ENCODE measurements at places on chromosomes 1 and 21.

- DNase-seq = no peak
Observed at GRCh38 chr1:85461216-85461918, 3.6 kb downstream of the DDAH1 start.

GRCh38 chr1:16915627-16915973, 6.1 kb upstream of the CROCC start:
- DNase-seq = no peak

DNA sequence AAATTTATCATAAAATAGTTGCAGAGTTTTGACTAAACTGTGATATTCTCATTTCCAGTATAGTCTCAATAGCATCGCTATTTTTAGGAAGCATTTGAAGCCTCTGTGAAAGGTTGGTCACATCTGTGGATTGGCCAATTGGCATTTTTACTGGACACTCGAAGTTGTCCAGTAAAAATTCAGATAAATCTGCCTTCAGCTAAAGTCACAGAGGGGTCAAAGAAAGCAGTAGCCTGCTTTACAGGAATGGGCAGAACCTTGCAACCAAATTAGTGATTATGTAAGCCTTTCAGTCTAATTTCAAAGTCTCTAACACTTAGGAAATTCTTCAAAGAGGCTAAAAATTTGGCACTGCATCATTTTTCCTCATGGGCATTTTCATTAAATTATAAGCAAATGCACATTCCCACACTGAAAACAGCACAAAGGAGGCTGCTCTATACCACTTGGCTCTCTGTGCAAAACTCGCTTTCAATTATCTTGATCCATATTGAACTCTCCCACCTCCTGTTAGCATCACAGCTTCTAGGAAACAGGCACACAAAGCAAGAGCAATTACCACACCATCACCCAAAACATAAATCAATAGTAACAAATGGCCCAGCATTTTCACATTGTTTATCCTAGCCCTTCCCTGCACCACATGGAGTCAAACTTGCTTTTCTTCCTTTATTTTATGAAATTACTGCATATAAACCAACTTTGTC, 318.5 kb upstream of the DUSP10 start:
- DNase-seq = no peak

GRCh38 chr1:232974971-232975370, 24.6 kb downstream of the NTPCR start:
- DNase-seq = no peak

- no peak for DNase-seq
Observed at GRCh38 chr21:39523915-39524314, 72.1 kb downstream of the SH3BGR start.

DNA sequence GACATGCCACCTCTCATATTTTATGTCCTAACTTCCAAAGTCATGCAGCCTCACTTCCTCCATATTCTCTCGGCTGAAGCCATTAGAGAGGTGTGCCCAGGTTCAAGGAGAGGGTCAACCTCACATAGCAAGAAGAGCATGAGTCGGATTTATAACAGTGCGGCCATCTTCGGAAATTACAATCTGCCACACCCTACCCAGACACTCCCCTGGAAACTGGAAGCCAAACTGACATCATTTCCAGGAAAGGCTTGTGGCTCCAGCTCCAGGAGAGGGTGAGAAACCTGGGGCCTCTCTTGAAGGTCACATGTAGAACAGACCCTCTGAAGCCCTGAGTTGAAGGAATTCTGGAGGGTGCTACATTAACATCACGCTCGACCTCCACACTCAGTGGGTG, 73.5 kb downstream of the RRAGC start:
- no peak for DNase-seq

DNA sequence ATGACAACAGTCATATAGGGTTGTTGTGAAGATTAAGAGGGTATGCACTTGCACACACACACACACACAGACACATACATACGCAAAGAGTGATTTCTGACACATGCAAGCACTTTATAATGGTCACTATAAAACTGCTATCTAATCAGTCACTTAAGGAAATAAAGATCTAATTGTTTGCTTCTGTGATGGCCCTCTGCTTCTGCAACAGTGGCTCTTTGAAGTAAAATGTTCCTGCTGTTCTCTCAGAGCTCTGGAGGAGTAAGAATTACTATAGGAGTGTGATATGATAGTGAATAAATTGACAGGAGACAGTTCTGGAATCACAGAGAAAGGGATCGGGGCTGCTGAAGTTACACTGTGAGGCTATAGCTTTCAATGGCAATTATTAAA, 494.5 kb upstream of the B3GALT2 start:
- DNase-seq = no peak

- DNase-seq = no peak
Observed at GRCh38 chr1:186568221-186568620, 107.3 kb upstream of the PDC start.

- no peak for DNase-seq
Observed at GRCh38 chr1:151196292-151196800, 2.0 kb upstream of the PIP5K1A start.

GRCh38 chr1:10508511-10508951, 33.8 kb downstream of the PEX14 start:
- DNase-seq = no peak

DNA sequence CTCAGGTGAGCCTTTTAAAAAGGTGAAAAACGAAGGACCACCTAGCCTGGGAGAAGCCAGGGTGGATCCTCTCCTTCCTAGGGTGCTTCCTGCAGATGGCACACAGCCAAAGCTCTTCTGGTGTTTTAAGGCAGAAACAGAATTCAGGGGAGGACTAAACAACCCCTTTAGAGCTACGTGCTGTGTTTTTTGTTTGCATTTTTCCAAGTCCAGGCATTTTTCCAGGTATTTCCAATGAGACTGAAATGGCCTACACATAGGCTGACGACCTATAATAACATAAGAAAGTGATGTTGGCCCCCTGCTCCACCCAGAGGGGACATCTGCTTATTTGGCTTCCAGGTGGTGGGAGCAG, 83.8 kb downstream of the CAPZB start:
- no peak for DNase-seq

DNA sequence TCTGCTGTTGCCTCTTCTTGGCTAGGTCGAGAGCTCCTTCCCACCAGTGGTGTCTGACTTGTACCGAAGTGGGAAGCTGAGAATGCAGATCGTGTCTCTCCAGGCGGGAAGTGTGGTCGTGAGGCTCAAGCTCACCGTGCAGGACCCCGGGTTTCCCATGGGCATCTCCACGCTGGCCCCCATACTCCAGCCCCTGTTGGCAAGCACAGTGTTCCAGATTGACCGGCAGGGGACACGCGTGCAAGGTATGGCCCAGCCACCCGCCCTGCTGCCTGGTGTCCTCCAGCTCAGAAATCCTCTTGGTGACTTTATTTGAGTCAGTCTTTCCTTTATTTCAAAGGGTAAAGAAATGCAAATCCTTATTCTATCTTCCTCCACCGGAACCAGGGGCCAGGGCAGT, 32.7 kb downstream of the UMODL1 start:
- DNase-seq = no peak

- DNase-seq = no peak
Observed at GRCh38 chr1:24336075-24336474, 16.9 kb downstream of the GRHL3 start.

DNA sequence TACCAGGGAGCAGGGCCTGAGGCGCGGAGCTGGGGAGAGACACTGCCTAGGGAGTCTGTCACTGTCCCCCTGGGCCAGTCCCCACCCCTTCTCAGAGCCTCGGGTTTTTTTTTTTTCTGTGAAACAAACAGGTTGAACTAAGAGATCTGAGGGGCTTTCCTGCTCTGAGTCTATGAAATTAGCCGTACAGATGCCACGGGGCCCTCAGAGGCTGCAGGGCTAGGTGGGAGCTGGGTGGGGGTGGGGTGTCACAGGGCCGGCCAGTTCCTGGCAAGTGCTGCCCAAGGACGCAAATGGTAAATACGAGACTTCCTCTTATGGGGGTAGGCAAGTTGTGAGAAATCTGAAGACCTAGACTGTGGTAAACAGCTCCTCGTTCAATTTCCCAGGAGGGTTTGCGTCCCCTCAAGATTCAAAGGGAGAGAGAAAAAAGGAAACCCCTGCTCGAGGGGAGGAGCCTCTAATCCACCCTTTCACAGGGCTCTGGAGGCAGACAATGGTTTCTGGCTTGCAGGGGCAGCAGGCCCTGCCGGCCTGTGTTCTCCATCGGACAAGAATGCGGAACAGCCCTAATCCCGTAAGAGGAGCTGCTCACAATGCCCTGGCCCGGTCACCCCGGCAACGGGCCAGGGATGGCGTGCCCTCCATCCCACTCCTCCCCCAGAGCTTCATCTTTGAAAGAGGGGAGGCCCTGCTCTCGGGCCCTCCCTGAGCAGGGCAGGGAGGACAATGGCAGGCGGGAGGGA, 7.8 kb downstream of the NUAK2 start:
- no peak for DNase-seq

DNA sequence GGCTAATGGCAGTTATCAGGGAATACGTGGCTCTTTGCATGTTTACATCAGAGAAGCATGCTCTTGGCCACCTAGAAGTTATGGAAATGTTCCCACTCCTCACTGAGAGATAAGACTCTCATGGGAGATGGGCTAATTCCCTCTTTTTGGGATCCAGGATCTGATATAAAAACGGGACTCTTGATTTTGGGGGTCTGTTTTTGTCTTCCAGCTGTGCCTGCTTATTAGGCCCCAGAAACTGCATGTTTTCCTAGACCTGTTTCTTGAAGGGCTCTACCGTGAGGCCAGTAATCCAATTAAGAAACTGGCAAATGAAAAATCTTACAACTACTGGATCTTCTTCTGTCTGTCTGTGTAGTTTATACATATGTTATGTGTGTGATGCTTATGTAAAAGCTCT, 47.0 kb upstream of the PTCH2 start:
- DNase-seq = no peak

- no peak for DNase-seq
Observed at GRCh38 chr1:83509301-83509781, 489.6 kb downstream of the TTLL7 start.

- no peak for DNase-seq
Observed at GRCh38 chr21:42601656-42602055, 51.8 kb upstream of the PDE9A start.

- no peak for DNase-seq
Observed at GRCh38 chr1:201181726-201182125, 8.9 kb upstream of the IGFN1 start.

GRCh38 chr1:94608852-94609530, 67.4 kb upstream of the F3 start:
- no peak for DNase-seq

GRCh38 chr1:203268901-203269653, 36.2 kb upstream of the BTG2 start:
- DNase-seq = no peak

DNA sequence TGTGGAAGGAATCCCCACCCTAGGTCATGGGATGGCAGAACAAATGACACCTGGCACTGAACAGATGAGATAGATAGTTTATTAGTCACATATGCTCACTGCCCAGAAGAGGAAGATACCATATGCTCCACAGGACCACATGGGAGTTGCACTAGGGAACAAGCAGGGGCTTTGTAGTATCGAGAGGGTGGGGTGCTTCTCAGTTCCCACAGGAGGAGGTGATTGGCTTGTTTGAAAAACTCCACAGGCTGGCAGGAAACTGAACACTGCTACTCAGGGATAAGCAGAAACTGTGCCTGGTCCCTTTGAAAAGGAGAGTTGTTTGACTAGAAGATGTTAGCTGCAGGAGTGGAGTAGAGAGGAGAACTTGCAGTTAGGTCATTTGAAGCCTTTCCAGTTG, 31.9 kb upstream of the RXRG start:
- DNase-seq = no peak

DNA sequence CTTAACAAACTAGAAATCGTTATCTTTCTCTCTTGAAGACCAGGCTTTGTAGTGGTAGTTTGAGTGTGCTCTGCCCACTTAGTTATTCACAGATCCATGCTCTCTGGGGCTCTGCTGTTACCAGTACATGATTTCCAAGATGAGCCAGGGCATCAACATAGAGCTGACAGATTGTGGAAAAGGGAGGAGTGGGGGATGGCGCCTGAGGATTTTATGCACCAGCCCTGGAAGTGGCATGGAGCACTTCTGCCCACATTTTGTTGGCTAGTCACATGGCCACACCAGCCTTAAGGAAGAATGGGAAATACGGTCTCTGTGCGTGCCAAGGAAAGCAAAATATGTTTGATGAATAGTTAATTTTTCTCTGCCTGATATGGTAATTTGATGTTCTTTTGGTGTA, 18.2 kb downstream of the TSNAX start:
- no peak for DNase-seq

GRCh38 chr1:64033667-64034220, 169.7 kb upstream of the UBE2U start:
- no peak for DNase-seq

DNA sequence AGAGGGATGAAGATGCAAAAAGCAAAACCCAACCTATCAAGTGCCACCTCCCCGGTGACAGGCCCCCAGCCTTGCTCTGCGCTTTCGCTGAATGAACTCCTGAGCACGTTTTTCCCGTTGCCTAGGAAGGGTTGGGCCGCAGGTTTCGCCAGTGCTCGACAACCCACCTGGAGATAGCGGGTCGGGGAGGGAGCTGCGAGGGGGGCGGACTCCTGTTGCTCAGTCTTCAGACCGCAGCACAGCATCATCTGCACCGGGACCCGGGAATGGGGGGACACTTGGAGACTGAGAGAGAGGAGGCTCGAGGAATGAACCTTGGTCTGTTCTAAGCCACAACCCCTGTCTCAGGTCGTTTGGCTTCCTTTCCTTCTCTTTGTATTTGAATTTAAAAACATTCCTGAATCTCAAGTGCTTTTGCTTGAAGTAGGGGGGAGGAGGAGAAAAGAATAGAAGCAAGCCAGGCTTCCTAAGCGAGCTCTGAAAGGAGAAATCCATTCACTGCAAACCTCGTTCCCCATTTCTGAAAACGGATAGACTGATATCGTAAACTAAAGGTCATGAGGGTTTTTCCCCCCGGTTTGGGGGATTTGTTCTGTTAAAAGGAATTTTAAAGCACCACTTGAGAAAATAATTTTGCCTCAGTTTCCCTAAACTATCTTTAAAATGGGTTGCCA, 1.2 kb downstream of the AK5 start:
- no peak for DNase-seq

DNA sequence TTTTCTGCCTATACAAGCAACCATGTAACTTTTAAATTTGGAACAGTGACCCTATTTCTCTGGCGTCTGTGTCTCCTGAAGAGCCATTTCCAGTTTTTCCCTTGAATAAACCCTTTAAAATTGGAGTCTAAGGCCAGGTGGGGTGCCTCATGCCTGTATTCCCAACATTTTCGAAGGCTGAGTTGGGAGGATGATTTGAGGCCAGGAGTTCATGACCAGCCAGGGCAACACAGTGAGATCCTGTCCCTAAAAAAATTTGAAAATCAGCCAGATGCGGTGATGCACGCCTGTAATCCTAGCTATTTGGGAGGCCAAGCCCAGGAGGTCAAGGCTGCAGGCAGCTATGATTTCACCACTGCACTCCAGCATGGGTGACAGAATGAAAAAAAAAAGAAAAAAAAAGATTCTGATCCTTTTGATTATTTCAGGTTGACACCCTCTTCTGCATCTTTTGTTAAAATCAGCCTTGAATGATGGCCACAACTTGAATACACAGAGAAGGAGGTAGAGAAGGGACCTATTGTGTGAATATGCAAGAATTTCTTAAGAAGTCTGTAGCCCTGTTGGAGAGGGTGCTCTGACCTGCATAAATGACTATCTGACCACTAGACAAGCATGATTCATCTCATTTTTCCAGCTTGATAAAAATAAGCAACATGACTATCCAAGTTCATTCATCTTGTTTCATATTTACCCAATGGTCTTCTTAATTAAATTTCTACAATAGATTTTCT, 40.2 kb upstream of the PARP1 start:
- DNase-seq = no peak
